ENCODE measurements at places on chromosomes 3 and 15. TPM values are rescaled to one million over a fixed set of nuclear protein-coding genes. Genes with fewer than 3 reads are reported as not detected.

Gene GOLGA6B
- total RNA-seq = not detected

Gene CD96
- 8.2 TPM for total RNA-seq

Gene SLC24A5
- total RNA-seq = not detected

Gene FGD5
- total RNA-seq = 18.7 TPM

Gene TMEM207
- not detected for total RNA-seq

Gene C3orf85
- not detected for total RNA-seq

Gene KCNMB2
- not detected for total RNA-seq

Gene BNC1
- 0.48 TPM for total RNA-seq

Gene CCR3
- not detected for total RNA-seq

Gene ADAMTS7
- 1.3 TPM for total RNA-seq

Gene HTR3E
- not detected for total RNA-seq

Gene GAP43
- 0.16 TPM for total RNA-seq

GRCh38 chr3:177146646-177147045, 50.6 kb downstream of the TBL1XR1 start:
- DNase-seq = no peak

DNA sequence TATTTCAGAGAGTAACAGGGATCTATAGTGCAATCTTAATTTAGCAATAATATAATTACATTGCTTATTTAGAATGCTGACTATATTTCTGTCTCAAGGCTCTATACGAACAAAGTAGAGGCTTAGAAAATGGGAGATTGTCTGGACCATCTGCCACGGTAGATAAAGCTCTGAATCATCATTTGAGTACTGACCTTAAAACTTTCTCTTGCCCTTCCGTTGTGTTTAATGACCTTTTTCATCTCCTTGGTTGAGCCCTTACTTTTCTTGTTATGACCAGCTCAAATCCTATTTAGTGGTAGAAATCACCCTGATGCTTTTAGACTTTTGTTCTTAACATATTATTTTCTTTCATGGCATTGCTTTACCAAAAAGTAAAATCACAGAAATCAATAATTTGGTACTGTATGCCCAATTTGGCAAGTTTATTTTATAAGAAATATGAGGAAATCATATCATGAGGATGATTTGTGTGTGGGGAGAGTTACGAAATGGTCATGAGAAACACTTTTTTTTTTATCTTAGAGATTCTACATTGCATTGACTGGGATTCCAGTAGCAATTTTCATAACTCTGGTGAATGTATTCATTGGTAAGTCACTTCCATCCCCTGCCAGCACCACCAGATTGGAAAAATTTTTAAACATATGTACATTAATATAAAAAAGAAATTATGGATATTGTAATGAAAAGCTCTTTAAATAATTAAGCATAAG, 11.0 kb downstream of the NDUFB5 start:
- no peak for DNase-seq

GRCh38 chr3:125123451-125124305, 67.9 kb upstream of the HEG1 start:
- no peak for DNase-seq

- DNase-seq = no peak
These were observed 6.7 kb upstream of the IGDCC3 start for GRCh38 chr15:65384505-65384894.

- DNase-seq = no peak
These were observed 5.6 kb upstream of the ZBTB38 start for GRCh38 chr3:141362736-141363135.

- no peak for DNase-seq
These were observed 73.8 kb downstream of the MB21D2 start for GRCh38 chr3:192843723-192844485.

DNA sequence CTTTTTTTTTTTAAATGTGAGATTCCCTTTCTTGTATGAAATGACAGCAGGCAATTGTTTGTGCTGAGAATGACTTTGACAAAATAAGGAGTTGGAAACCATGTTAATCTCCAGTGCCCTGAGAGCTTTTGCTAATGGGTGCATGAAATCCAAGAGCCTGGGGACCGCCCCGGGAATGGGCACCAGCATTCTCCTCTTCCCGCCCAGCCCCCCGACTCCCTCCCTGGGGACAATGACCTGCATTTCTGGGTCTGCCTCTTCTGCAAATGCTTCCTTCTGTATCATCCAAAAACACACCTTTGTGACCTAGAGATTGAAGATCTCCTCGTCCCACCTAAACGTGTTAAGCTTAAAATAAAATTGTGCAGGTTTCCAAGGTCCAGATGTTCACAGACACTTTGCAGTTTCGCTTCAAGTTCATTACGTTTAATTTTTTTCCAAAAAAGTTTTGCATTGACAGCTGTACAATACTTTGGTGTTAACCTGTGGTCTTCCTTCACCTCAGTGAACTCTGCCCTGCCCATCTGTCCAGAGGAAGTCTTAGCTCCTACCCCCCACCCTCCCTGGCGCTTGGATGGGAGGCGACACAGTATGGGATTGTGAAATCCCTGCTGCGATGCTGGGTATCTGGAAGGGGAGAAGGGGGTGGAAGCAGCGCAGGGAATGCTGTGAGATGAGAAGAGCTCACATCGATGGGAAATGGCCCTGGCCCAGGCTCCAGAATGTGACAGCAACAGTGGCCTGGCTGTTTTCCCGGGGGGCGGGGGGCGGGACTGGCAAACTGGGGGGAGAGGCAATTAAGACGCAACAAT, 50.1 kb downstream of the TLE3 start:
- peak; percentile 45 for DNase-seq

DNA sequence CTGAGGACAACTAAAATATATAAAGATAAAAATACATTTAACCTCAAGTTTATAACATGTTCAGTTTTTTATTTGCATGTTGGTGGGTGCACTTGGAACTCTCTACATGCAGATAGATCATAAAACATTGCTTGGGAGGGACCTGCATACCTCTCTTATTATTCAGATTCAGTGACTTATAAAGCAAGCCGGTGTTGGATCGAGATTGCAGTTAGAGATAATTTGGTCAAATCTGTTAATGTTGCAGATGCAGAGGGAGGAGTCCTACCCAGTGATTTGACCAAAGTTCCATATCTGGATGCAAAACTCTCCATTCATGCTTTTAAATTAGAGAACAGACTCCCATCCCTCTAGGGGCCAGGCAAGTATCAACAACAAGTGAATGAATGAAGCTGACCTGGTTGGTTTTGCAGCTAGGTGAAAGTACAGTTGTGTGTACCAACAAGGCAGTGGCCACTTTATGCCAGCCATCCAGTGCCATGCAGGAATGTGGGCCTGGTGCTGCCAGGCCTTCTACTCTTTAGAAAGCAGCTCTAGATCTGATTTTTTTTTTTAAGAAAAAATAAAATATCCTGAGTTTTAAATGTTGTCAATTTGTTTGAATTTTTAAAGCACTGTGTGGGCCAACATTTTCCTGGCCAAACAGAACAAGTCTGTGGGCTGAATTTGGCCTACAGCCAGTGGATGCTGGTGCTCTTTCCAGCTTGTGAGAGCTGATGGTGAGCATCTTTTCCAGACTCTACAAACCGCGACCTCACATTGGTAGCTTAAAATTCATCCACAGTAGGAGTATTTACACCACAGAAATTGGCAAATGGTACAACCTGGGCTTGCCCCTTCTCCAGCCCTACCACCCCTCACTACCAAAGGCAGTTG, 12.3 kb downstream of the CDIN1 start:
- DNase-seq = no peak

DNA sequence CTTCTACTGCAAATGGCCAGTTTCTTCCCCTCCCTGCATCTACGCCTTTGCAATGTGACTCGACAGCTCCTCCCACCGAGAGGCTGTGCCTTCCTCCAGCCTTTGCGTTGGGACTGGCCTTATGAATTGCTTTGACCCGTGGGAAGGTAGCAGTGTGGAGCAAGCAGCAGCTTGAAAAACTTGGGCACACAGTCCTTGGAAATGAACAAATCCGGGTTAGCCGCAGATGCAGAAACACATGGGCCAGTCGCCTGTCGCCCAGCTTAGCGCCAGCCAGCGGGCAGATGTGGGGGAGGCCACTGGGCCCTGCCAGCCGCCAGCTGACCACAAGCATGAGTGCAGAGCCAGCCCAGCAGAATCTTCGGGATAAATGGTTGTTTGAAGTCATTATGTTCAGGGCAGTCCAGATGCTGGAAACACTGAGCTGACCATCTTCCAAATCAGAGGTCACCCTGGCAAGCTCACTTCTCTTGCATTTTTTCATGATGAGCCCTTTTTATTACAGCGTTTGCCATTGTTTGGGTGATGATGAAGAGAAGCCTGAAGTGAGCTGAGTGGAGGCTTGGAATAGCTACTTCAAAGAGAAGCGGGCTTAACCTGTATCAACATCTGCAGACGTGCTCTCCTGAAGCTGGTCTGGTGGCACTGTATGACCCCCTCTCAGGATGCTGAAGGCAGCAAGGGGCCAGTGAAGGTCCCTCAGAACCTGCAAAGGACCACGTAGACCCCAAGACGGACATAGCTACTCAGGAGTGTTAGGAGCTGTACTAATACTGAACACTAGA, 9.8 kb downstream of the SELENOS start:
- peak; percentile 77 for DNase-seq

DNA sequence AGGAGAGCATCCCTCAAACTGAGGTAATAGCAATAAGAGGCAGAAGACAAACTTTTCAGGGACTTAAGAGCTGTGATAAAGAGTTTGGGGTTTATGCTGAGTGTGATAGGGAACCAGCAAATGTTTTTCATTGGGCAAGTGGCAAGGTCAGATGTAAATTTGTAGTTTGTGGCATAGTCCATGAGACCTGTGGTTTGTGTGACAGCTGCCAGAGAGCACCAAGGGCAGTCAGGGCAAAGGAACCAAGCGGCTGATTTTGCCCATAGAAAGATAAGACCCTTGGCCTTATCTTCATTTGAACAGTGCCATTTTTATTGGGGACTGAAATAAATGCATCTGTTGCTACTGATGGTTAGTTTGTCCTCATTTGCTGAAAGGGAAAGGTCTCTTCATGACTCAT, 220.3 kb downstream of the LRRN1 start:
- DNase-seq = no peak

- no peak for DNase-seq
These were observed 33.6 kb downstream of the PTPRG start for GRCh38 chr3:61594964-61595285.

GRCh38 chr3:174191380-174191779, 667.8 kb upstream of the NAALADL2 start:
- DNase-seq = no peak

GRCh38 chr3:128808672-128809071, 70.7 kb upstream of the ACAD9 start:
- DNase-seq = peak; percentile 30

DNA sequence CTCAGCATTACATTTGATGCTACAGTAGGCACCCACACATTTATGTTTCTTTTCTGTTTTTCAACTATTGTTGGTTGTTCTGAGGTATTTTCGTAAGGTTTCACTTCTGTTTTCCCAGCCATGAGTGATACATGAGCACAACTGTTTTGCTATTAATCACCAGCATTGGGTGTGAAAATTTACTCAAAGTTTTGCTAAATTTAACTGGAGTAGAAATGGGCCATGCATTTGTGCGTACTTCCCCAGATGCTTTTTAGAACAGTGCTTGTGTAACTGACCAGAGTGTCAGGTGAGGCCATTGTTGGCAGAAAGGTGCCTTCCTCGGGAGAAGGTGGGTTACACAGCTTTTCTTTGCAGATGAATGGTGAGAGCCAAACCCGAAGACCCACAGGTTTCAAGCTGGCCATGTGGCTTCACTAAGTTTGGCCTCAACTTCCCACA, 70.4 kb downstream of the ST6GAL1 start:
- DNase-seq = no peak

GRCh38 chr3:61530355-61530754, 31.0 kb upstream of the PTPRG start:
- no peak for DNase-seq

DNA sequence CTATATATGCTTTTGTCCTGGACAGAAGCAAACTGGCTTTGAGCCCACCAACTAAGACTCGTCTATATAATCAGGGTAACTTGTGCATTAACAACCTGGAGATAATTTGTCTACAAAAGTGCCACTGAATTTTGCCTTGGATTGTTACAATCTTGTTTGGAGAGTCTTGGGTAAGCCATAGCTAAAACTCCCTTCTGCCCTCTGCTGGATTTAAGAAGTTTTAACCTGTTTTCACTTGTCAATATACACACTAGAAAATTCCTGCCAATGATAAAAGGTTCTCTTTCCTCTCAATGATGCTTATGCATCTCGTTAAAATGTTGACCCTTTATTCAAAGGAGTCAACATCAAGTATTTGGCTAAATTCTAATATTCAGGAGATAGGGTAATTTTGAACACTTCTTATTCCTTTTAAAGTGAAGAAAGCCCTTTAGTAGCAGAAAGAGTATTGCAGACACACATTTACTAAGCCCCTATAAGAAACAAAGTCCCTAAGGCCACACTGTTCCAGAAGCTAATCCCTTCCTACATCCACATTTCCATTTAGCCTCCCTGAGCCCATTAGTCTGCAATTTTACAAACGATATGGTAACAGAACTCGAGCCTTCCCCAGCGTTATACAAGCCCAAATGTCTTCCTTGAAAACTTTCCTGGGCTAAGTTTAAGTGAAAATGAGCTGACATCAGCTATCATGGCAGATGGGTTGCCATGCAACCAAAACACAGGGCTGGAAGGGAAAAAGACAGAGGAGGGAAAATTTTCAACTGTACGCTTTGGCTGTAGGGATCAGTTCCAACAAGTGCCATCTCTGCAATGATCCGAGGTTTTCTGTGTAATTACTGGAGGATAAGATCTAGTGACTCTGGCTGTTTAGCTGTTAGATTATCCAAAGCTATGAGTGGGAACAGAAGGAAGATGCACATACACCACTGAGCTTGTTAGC, 75.9 kb upstream of the FGF12 start:
- DNase-seq = no peak

GRCh38 chr15:80929689-80930088, 59.9 kb downstream of the MESD start:
- DNase-seq = no peak
